Fibroblast of skin of scalp (primary cell): ENCODE measurements at places on chromosomes 1 and 21.

DNA sequence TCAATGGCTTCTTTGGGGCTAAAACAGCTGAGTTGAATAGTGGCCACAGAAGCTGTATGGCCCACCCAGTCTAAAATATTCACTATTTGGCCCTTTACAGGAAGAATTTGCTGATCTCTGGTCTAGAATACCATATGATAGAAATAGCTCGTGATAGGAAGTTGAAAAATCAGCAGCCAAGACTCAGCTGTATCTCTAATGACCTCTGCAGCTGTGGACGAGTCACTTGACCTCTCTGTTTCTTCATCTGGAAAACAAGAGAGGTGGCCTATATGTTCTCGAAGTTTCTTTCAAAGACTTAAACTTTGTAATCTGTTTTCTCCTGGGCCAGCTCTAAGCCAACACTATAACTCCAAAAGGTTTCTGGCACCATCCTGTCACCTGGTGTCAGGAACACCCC lies 129.2 kb downstream of the ZBTB18 start:
- DNase-seq = no peak

GRCh38 chr1:25030674-25031589 lies 100.9 kb upstream of the RUNX3 start:
- peak; percentile 52 for DNase-seq

DNA sequence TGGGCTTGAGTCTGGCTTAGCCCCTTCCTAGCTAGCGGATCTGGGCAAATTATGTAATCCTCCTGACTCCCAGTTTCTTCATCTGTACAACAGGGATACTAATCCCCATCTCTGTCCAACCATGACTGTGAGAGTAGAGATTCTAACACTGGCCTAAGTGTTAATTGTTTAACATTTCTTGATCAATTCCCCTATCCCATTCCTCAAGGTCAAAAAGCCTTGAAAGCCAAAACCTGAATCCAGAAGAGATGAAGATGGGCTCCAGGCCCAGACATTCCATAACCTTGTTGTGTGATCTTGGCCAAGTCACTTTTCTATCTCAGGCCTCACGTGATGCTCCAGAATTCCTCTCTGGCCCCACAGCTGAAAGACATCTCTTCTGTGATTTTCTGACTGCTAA lies 18.8 kb upstream of the PHLDA3 start:
- DNase-seq = no peak

- no peak for DNase-seq
Observed at GRCh38 chr1:3527774-3528173, 73.3 kb downstream of the ARHGEF16 start.

DNA sequence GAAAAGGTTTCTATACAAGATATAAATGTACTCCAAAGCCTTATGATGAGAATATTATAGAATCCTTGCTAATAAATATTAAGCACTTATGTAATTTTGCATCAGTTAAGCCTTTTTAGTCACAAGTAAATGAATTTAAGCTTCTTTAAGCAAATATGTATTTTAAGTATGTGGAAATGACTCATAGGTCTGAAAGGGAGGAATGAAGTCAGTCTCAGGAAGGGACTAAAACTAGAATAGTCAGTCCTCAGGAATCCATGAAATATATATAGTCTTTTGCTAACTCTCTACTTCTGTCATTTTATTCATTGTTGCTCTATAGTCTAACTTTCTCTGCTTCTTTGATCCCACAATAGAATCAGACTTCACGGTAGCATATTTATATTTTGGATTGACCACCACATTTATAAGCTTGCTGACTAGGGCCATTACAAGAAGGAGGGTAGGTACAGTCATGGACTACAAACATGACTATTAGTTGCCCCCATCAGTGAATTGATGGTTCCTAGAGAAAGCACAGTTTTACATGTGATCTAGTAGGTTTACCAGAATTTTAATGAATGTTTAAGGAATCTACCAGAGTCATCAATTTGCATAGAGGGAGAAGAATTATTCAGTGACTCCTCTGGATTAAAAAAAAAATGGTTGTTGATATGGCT lies 20.2 kb upstream of the RABGGTB start:
- peak; percentile 90 for DNase-seq

- DNase-seq = no peak
Observed at GRCh38 chr1:54623216-54624007, at the start of gene FAM151A. Gene FAM151A (minus strand): TSS chr1:54623525. CDS start chr1:54623395, 130 bp downstream.

- DNase-seq = no peak
Observed at GRCh38 chr1:18293291-18293690, 185.7 kb downstream of the IGSF21 start.

- no peak for DNase-seq
Observed at GRCh38 chr1:15808955-15809354, 1.5 kb upstream of the UQCRHL start.

DNA sequence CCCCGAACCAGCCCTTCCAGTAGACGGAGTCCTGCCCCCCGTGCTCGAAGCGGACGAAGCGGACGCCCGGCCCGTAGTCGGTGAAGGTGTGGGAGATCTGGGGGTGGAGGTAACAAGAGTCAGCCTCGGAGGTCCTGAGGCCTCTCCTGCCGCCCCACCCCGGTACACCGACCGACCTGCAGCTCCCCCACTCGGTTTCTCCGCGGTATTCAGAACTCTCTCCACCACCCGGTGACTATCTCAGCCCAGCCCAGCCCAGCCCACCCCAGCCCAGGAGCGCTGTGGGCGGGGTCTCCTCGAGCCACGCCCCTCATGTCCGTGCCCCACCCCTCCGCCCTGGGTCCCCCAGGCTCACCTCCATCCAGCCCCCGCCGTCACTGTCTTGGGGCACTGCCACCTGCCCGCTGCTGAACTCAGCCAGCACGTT lies 5.5 kb downstream of the FBXO2 start:
- DNase-seq = no peak

- DNase-seq = no peak
Observed at GRCh38 chr1:38028105-38028591, 15.6 kb downstream of the UTP11 start.

DNA sequence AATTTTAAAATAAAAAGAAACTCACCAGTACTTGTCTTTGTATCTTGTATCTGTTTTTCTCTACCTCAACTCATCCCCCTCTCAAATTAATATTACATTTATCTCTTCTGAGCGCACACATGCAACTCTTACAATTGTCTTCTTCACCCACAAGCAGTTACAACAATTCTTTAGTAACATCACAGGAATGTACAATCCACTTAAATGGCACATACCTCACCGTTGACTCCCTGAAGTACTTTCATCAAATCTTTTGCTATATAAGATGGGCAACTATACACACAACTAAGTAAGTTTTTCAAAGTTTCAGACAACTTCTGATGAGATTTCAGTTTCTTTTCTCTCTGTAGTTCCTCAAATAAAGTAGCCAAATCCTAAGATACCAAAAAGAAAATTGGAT lies 28.3 kb downstream of the HEATR1 start:
- DNase-seq = peak; percentile 0

DNA sequence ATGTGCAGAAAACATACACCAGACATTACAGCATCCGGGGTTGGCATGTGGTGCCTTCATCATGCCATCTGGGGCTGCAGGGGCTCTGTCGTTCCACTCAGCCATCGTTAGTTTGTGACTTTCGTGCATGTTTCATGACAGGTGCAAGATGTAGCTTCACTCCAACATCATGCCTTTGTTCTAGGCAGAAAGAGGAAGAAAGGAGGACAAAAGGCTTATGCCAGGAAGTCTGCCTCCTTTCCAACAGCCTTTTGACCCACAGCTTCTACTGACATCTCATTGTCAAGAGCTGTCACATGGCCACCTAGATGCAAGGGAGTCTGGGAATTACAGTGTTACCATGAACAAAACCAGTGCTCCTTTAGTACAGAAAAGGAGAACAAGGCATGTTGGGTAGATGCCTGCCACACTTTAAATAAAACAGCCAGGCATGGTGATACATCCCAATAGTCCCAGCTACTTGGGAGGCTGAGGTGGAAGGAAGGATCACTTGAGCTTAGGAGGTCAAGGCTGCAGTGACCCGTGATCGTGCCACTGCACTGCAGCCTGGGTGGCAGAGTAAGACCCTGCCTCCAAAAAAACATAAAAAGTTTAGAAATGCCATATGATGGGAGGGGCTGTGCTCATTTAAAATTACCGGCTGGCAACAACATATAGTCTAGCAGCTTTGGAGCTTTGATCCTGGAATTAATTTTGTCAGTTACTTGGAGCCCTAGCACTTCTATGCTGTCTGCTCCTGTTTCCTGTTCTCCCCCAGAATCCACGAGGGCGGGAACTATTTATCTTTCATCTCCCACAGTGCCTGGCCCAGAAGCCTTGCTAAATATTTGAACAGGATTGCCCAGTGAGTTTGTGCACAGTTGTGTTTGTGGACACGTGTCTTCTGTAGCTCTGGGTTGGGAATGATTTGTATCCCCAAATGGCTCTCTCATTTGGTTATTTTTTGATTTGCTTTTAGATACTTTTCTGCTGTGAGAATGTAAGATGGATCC lies 7.4 kb downstream of the DOP1B start:
- DNase-seq = no peak

GRCh38 chr1:180489313-180489712 lies 13.1 kb downstream of the ACBD6 start:
- DNase-seq = no peak

- DNase-seq = peak; percentile 44
Observed at GRCh38 chr1:82485591-82486369, 685.0 kb downstream of the ADGRL2 start.

DNA sequence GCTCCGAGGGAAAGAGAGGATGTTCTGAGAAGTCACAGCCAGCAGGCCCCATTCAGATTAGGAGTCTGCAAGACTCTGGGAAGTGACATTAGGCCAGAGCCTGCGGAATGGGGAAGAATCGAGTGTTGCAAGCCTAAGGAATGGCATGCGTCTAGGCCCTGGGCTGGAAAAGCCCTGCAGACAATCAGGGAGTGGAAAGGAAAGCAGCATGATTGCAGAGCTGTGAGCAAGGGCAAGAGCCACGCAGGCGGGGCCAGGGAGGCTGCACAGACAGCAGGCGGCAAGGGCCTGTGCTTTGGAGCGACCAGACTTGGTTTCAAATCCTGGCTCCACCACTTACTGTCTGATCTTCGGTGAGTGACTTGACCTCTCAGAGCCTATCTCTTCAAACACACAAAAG lies 118.2 kb downstream of the RRAGC start:
- DNase-seq = peak; percentile 39

DNA sequence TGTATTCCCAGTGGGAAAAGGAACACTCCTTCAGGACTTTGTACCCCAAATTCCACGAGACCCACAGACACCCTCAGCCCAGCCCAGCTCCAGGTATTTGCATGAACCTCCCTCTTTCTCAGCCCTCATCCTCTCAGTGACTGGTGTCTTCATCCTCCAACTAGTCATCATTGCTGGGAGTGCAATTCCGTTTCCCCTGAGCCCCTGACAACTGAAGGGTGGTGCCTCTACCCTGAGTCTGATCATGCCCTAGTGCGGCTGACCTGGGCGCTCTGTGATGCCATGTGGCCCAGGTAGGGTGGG lies 3.8 kb upstream of the ZNF692 start:
- DNase-seq = no peak

DNA sequence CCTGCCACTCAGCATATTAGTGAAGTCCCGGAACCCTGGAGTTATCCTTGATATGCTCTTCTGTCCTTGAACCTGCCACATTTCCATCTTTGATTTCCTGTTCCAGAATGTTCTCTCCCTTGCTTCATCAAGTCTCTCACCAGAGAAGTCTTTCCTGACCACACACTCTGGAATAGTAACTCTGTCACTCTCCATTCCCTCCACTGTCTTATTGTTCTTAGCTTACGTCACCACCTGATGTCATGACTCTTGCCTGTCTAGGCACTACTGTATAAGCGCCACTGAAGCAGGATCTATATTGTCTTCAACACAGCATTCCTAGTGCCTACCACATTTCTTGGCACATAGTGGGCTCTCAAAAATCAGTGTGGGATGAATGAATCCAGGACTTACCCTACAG lies 65.4 kb upstream of the SMYD2 start:
- no peak for DNase-seq

GRCh38 chr1:68811806-68812205 lies 314.9 kb upstream of the DEPDC1 start:
- no peak for DNase-seq

- peak; percentile 94 for DNase-seq
Observed at GRCh38 chr1:69913977-69914376, 291.4 kb downstream of the LRRC40 start.

GRCh38 chr1:29585201-29585600 lies 348.9 kb downstream of the PTPRU start:
- no peak for DNase-seq

- no peak for DNase-seq
Observed at GRCh38 chr21:44762221-44763049, 39.2 kb downstream of the UBE2G2 start.

DNA sequence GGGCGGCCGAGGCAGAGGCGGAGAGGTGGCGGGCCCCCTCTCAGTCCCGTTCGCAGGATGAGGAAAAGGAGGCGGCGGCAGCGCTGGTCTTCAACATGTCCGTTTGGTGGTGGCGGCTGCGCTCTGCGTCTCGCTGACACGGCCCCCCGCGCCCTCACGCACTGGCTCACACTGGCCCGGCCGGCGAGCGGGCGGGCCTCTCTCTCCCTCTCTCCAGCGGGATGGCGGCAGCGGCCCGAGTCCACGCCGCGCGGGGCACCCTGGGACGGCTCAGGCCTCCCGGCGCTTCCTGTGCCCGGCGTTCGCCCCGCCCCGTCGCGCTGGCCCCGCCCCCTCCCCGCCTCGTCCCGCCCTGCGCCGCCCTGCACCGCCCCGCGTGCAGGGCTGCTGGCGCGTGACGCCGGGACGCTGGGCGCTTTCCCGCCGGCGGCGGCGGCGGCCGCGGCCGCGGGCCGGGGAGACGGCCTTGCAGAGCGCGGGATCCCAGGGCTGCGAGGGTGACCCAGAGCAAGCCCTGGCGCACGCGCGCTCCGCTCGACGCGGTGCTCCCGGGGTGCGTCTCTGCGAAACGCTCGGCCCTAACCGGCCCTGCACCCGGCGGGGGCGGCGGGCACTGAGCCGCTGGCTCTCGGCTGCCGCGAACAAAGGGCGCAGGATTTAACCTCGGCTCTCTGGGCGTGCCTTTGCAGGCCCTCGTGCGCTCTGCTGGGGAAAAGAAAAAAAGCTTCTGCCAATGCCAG lies at the start of gene SCAF4:
TSS of gene SCAF4 (minus strand) at position 262 of the 740 bp plus-strand sequence. CDS start 426 bp downstream, outside the sequence.
- DNase-seq = peak; percentile 93

DNA sequence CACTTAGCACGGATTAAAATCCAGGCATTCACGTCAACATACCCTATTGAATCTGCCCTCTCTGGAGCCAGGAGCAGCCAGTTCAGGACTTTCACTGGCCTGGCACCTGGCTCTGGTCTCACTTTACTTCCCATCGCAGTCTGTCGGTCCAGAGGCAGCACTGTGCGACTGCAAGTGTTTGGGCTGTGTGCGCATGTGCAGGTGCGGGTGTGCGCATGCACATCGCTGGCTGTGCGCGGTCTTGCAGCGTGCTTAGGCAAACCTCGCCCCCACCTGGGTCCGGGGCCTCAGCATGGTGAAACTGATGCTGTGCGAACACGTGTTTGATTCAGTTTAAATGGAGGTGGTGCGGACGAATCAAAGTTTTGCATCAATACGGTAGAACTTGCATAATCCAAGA lies 38.0 kb downstream of the ATF3 start:
- no peak for DNase-seq

GRCh38 chr1:160884579-160884978 lies 401 bp downstream of the ITLN1 start:
- DNase-seq = no peak

GRCh38 chr21:36419996-36420395 lies 34.8 kb downstream of the CHAF1B start:
- peak; percentile 86 for DNase-seq
